ENCODE measurements at places on chromosomes 5 and 9.
A peak's percentile ranks its signal among the peaks of the same experiment; 100 is the strongest.

DNA sequence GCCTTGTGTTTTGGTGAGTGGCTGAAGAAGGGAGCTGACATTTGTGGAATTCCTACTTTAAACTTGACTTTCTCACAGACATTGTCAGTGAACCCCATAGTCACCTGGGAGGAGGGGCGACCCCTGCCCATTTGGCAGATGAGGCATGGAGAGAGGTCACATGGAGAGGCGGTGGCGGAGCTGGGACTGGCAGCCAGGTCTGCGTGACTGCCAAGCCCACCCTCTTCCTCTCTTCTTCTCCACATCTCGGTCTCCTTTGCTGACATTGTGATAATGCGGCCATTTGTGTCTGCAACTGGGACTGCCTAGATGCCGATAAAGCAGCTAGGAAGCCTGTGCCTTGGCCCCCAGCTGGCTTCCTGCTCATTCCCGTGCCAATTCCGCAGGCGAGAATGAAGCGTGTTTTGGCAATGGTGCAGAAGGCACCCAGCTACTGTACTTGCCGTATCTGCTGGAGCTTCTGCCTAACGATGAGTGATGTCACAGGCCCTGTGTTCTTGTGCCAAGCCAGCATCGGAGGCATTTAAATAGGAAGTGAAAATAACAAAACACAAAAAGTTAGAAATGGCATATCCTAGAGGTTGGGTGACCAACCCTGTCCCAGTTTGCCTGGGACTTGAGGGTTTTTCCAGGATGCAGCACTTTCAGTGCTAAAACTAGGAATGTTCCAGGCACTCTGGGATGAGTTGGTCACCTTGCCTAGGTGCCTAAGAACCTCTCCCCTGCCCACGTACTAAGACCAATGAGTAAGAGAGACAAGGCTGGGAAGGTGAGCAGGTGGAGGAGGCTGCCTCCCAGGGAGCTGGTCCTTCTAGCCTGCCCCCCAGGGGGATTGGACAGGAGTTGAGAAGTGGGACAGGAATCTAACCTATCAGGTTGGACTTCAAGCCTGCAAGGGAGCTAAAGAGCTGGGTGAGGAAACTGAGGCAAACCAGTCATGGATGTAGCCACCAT is 23.6 kb downstream of the OLFML2A start:
- no peak for DNase-seq

DNA sequence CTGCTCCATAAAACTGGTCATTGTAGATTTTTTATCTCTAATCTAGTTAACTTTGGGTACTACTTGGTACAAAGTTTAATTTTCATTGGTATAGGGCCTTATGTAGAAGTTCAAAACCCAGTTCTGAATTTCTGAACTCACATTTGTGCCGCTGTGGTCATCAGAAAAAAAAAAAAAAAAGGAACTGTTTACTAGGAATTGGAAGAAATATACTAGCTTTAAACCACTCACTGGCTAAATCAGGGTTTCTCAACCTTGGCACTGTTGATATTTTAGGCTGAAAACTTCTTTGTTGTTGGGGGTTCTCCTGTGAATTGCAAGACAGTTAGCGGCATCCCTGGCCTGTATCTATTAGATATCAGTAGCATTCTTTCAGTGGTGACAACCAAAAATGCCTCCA is 4.1 kb upstream of the ZFYVE16 start:
- DNase-seq = no peak

DNA sequence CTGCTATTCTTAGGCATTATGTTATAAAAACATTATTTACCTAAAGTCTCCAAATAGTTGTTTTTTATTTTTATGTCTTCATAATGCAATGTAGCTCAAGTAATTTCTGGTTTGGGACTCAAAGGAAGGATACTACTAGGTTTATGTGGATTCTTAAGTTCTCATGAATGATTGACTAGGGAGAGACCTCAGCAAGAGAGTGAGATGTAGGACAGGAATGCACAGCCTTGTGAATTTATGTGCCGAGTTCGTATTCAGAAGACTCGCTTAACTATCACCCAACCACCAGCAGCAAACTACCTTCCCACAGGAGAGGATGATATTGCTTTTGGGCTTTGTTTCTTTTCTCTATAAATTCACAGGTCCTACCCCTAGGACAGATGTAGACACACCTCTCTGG is 282.9 kb downstream of the ARHGEF28 start:
- DNase-seq = no peak

GRCh38 chr9:99029083-99029645 is 75.7 kb upstream of the TGFBR1 start:
- DNase-seq = no peak

GRCh38 chr9:74557571-74557970 is 60.4 kb downstream of the RORB start:
- DNase-seq = no peak

DNA sequence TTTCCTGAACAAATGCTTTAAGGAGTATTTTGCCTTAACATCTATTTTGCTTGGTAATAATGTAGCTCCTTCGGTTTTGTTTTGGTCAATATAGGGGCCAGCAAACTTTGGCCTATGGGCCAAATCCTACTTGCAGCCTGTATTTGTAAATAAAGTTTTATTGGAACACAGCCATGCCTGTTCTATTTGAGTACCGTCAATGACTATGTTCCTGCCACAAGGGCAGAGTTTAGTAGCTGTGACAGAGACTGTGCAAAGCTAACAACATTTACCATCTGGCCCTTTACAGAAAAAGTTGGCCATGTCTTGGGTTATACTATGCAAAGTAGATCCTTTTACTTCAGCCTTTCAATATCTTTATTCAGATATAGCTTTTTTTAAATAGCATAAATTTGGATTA is 113.4 kb downstream of the NR3C1 start:
- no peak for DNase-seq

DNA sequence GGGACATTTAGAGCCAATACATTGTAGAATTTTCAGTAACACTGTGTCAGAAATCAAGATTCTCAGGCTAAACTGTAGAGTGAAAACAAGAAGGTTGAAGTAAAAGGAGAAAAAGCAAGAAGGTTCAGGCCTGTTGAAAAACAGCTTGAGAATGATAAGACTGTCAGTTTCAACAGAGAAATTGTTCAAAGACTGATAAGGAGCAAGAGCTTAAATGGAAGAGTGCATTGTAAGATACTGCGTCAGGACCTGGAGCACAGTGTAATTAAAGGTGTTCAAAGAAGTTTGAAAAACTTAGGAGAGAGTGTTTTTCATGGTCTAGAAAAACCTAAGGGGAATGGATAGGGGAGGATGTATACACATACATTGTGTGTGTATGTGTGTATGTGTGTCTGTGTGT is 408.3 kb downstream of the KDM4C start:
- DNase-seq = no peak

GRCh38 chr5:80190960-80191359 is 64.9 kb downstream of the SERINC5 start:
- no peak for DNase-seq

GRCh38 chr5:78765756-78766411 is 117.3 kb upstream of the LHFPL2 start:
- DNase-seq = no peak

GRCh38 chr5:32004404-32004803 is 169.7 kb downstream of the GOLPH3 start:
- DNase-seq = peak; percentile 37

DNA sequence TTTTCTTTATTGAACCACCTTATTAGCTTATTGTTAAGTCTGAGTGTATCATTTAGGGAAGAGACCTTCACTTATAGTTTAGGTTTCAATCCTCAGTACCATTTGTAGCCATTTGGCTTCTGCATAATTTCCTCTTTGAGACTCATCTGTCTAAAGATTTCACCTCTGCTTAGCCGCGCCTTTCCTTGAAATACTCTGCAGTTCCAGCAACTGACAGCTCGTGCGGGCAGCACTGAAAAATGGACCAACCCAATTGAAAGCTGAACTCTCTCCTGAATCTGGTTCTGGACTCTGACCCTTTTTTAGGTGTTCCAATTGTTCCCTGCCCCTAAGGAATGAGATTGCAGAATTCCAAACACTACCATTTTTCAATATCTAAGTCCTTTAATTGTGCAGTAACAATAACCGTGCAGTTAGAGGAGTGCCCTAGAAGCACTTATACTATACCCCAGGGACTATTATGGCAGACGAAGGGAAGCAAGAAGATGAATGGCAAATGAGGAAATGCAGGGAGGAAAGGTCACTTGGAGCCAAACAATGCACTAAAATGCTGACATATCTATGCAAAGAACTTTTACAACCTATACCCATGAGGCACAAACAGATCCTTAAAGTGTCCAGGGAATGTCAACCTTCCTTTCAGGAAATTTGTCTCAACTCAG is 50.1 kb upstream of the PDE4D start:
- no peak for DNase-seq

DNA sequence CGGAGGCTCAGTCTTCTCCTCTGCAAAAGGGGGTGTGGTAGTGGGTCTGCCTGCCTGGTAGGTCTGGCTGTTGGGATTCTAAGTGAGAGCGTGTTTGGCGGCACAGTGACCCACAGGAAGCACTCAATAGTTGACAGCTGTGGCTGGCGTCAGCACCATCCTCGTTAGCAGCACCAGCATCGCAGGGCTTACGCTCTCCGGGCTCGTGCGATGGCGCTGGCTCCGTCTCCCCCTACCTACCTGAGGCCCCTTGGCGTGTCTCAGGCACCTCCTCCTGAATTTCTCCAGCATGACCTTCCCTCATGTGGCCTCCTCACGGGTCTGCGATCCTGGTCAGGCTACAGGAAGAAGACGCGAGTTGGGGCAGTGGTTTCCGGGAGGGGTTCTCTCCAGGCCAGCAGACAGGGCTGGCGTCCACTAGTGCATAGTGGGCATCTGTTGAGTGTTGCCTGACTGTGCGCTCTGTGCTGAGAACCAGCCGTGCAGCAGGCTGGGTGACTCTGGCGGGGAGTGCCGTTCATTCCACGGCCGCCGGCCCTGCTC is 66.9 kb downstream of the HMCN2 start:
- DNase-seq = no peak

DNA sequence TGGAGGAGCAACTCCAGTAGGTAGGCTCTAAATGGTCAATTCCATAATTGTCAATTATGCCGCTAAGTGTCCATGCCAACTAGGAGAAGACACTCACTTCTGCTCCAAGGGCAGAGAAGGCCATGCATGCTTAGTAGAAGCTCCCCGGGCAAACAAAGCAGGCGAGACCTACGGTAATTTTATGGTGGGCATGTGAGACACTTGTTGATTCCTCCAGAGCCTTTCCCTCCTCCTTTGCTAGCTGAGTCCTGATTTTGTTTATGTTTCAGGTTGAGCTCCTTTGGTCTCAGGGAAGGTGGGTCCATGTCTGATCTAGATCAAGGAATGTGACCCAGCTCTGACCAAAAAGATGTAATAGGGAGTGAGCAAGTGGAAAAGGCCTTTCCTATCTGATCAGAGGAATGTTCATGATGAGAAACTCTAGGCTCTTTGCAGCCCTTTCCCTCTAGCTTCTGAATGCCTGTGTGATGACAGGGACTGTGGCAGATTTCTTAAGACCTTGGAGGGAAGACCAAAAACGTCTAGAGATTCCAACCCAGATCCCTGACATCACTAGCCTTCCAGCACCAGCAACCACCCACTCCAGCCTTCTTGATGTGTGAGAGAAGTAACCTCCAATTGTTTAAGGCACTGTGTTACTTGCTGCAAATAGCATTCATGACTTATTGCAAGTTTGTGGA is 7.7 kb upstream of the CPEB4 start:
- no peak for DNase-seq

- DNase-seq = no peak
Observed at GRCh38 chr9:97675655-97676054, 21.5 kb downstream of the XPA start.

DNA sequence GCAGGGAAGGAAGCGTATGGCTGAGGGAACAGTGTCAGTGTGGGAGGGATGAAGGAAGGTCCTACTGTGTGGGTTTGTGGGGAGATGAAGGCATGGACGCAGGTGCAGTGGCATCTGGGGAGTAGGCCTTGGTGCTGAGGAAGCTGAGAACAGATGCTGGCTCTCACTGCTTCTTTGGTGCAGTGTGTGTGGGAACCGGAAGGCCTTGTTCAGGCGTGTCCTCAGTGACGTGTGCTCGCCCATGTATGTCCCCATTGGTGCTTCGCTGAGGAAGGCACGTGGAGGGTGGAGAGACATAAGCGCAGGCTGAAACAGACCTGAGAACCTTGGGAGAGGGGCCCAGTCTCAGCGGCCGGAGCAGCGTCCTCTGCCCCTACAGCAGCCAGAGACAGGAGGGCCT is 18.7 kb downstream of the ADAMTS13 start:
- DNase-seq = no peak

Measured in mesenteric fat pad (tissue), 1 donor.